NCI-H1092 treated with DMSO at 0.1 percent for 48 hours (cell line): ENCODE measurements at places on chromosomes 3 and 15.

- no peak for DNase-seq
Measured at GRCh38 chr15:72532991-72533601, 59.0 kb downstream of the ARIH1 start.

DNA sequence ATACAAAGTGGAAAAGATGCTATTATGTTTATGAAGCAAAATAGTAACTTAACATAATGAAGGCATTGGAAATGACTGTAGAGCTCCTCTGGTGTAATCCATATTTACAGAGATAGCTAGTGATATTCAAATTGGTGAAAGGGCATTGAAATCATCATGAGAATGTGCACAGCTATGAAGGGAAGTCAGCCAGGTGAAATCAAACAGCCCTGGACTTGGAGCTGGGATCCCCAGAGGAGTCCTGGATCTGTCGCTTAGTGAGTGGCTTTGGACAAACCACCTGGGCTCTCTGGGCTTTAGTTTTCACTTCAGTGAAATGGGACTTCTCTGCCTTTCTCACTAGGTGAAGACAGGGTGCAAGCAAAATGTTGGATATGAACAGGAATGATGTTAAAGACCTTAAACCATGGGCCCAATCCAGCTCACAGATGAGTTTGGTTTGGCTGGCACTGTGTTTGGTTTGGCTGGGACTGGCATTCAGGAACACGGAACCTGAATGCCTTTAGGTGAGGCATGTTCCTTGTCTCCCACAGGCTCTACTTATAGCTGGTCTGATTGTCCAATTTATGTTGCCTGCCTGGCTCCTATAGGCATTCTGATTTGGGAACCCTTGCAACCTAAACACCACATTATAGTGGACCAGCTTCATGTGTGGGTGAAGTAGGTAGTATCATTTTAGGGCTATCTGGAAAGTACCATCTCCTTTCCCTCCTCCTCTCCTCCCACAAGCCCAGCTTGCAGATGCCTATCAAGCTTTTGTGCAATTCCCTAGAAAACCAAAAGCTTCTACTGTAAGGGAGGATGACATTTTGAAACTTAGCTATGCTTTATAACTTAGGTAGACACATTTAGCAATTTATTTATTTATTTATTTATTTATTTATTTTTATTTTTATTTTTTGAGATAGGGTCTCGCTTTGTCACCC, 110.6 kb upstream of the TNFAIP8L3 start:
- DNase-seq: no peak

- no peak for DNase-seq
Measured at GRCh38 chr3:123261666-123262065, 59.9 kb downstream of the SEC22A start.

GRCh38 chr3:129349791-129350190, 71.1 kb downstream of the HMCES start:
- DNase-seq: no peak

DNA sequence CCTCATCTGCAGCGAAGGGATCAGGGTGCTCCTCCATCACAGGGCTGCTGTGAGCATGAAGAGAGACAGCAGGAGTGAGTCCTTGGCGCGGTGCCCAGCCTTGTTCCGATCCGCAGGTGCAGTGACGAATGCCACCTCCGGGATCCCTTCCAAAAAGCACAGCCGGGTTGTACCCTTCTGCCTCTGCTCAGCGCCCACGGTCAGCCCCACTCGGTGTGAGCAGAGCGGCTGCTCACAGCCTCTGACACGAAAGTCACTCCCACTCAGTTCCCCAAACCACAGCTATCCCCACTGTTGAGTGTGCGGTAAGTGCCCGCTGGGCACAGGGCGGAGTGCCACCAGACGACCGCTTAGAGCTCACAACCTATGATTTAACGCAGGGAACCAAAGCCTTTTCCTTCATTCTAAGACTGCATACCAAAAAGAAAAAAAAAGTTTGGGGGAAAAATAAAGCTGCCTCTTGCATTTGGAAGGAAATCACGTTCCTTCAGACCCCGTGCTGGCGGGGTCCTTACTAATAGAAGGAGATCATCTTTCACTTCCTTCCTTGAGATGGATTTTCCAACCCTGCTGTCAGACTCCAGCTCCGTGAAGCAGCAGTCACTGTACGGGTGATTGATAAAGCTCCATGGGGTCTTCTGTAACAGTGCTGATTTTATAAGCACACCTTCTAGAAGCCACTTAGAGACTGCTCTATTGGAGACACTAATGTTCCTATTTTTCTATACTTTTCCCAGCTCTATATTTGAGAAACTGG, 34.7 kb upstream of the TUBGCP5 start:
- peak; percentile 83 for DNase-seq

- DNase-seq: peak; percentile 84
Measured at GRCh38 chr15:91891788-91892345, 38.4 kb downstream of the SLCO3A1 start.

DNA sequence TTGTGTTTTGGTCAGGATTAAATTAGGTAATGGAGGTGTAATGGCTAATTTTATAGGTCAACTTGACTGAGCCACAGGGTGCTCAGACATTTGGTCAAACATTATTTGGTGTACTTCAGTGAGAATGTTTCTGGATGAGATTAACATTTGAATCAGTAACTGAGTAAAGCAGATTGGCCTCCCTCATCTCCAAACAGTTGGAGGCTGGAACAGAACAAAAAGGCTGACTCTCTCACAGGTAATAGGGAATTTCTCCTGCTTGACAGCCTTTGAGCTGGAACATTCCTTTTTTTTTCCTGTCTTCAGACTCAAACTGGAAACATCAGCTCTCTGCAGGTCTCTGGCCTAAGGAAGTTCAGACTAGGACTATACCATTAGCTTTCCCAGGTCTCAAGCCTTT, 280.7 kb downstream of the ZBTB20 start:
- DNase-seq: no peak
